ENCODE measurements at places on chromosomes 2 and 18.

- no peak for DNase-seq
These were observed 19.7 kb upstream of the DYNC2LI1 start for GRCh38 chr2:43754180-43754579.

- DNase-seq, result no peak
These were observed 1.1 kb upstream of the HOXD8 start for GRCh38 chr2:176128172-176128981.

GRCh38 chr18:78510636-78511035, 469.0 kb upstream of the SALL3 start:
- DNase-seq, result no peak

GRCh38 chr2:209685963-209686362, 85.7 kb upstream of the UNC80 start:
- DNase-seq, result no peak

DNA sequence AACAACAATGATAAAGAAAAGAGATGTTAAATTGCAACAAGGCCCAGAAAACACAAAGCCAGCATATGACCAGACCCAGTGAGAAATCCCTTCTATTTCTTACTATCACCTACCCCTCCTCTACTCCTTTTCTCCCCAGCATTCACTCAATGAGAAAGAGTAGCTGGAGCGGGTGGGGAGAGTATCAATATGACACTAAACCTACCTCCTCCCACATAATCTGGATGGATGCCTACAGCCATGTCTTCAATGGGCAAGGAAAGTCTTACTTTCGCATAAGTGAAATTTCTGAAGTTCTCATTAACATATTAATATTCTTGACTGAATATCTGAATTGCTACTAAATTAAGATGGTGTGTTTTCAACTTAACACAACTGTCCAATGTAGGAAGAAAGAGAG, 78.2 kb downstream of the AFF3 start:
- DNase-seq, result no peak

DNA sequence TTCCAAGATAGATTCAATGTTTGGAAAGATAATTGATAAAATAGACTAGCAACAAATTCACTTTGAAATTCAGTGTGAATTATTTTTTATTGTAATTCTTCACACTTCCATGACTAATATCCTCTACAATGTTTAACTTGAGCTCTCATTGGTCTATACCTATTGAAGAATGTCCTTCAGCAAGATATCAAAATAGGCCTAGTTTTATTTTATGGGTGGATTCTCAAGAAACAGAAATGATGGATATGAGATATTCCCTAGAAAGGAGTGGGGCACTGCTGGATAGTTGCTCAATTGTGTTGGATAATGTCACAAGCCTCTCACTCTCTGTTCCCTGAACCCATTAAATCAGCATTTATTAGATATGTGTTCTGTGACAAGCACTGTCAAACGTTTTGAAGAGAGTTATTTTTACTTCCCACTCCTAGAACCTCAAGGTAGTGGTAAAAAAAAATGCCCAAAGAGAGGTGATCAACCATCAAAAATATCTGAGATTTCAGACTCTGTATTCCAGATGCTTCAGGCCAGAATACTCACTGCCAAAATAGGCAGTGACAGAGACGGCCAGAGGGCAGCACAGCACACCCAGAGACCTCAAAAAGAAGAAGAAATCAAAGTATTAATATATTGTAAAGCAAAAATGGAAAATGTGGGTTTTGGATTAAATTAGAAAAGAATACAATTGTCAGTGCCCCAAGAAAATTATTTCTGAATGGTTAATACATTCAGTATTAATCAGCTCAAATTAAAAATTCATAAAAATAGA, 87.5 kb downstream of the TRIB2 start:
- DNase-seq, result no peak

- no peak for DNase-seq
These were observed 183.8 kb downstream of the MYT1L start for GRCh38 chr2:2146969-2147900.

DNA sequence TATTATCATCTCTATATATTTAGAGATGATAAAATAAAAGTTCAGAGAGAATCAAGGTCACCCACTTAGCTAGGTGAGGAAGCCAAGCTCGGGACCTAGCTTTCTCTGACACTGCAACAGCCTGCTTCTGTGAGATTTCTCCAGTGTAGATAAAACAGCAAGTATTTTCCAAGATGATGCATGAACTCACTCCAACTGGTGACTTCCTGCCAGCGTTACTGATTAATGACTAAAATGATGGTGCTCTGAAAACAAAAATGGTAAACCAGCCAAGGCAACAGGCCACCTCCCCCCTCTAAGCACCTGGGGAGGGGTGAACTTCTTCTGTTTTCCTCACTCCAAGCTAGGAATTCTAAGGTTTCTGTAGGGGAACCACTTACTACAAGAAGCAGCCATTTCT, 510.2 kb upstream of the ID2 start:
- DNase-seq, result no peak

DNA sequence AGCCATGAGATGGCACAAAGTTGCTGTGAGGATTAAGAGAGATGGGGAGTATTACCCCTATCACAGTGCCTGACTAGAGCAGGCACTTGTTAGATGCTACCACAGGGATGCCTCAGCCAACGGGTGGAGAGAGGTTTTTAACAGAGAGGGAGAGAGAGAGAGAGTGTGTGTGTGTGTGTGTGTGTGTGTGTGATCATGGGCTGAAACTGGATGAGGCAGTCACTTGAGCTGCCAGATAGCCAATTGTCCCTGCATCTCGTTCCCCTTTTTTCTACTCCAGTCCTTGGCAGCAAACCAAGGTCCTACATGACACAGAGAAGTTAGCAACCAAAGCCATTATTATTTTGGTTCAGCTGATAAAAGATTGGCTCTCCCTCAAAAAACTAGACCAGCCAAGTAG, 3.0 kb downstream of the CD8A start:
- DNase-seq, result no peak

DNA sequence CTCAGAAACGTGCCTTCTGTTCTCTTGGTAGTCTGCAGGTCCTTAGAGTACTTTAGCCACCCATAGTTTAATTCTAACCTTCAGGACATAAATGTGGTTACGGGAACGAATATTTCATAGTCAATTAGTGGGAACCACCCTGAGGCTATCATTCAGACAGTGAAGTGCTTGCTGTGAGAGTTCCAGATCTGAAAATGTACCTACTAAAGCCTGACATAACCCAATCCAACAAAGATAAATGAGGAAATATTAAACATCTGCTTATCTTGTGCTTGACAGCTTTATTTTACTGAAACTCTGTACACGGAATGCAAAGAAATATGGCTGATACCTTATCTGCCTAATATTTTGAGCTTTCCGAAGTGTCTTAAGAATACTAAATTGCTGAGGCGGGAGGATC, 43.0 kb downstream of the RAB27B start:
- DNase-seq, result no peak

- DNase-seq, result no peak
These were observed 190.8 kb downstream of the RTP5 start for GRCh38 chr2:242060212-242060835.

- DNase-seq, result no peak
These were observed 292.3 kb upstream of the CHAC2 start for GRCh38 chr2:53475321-53475720.

- DNase-seq, result peak; percentile 24
These were observed 54.4 kb downstream of the EPHA4 start for GRCh38 chr2:221517696-221518151.

- no peak for DNase-seq
These were observed 64.6 kb downstream of the NCKAP1 start for GRCh38 chr2:182973441-182974352.

- DNase-seq, result no peak
These were observed 764.3 kb downstream of the METTL4 start for GRCh38 chr18:1806884-1807615.

DNA sequence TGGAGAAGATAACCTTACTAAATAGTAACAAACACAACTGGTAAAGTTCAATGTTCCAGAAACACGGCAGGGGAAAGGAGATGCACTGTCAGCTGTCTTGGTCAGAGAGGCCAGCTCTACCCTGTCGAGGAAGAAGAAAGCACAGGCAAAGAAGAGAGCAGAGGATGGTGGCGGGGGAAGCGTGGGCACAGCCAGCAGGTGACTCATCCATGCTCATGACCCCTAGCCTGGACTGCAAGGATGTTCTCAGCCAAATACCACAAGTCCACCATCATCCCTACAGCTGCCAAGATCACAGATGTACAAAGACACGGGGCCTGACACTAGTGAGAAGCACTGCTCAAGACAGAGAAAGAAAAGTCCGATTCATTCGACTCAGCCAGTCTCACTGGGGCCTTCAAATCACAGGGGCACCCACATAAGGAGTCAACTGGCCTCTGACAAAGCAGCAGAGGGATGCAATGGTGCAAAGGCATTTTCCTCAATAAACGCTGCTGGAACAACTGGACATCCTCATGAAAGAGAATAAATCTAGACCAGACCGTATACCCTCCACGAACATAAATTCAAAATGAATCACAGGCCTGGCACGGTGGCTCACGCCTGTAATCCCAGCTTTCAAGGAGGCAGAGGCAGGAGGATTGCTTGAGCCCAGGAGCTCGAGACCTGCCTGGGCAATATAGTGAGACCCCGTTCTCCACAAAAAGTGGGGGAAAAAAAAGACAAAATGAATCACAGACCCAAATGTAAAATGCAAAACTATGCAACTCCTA, 5.6 kb downstream of the DTYMK start:
- no peak for DNase-seq

GRCh38 chr2:53210538-53210937, 557.1 kb upstream of the CHAC2 start:
- DNase-seq, result no peak

DNA sequence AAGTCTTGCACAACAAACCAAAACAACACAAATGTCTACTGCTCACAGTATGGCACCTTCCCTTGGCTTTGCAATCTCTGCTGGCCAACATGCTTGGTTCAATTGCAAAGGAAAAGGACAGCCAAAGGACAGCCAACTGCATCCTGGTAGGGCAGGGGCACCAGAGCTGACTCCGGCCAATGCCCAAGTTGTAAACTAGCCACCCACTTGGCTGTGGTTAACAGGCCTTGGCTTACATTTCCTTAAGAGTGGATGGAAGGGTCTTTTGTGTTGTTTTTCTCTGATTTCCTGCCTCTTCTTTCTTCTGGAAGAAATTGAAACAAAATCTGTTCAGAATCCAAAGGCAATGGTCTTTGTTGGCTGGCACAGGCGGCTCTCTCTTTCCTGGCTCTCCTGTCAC, 119.1 kb upstream of the TRIB2 start:
- no peak for DNase-seq

- DNase-seq, result no peak
These were observed 14.4 kb upstream of the HES6 start for GRCh38 chr2:238254095-238254723.

GRCh38 chr2:174798801-174799200, 34.5 kb upstream of the CHRNA1 start:
- DNase-seq, result no peak

DNA sequence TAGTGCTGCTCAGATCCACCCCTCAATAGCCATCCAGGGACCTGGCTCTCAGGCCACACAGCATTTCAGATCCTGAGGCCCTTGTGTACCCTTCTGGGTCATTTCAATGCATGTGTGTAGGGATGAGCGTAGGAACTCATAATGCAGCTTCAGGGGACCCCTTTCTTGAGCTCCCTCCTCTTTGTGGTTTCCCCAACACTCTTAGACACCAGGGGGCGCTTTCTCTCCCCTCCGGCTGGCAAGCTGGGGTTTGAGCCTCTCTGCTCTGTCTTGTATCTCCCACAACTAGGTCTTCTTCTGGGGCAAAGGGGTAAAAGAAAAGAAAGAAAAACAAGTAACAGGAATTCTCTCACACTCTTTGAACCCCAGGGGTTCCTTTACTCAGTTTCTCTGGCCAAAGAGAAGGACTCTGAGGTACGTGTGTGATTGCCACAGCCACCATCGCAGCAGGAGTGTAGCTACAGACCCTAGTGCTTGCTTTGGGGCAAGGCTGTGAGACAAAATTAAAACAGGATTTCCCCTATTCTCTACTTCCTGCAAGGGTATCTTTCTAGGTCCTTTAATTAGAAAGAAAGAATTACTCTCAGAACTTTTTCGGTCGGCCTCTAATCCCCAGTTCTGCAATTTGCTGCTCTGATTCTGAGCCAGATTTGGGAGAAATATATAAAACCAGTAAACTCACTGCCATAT, 38.0 kb downstream of the CABYR start:
- no peak for DNase-seq

GRCh38 chr2:156399950-156400705, 36.1 kb upstream of the GPD2 start:
- DNase-seq, result no peak

DNA sequence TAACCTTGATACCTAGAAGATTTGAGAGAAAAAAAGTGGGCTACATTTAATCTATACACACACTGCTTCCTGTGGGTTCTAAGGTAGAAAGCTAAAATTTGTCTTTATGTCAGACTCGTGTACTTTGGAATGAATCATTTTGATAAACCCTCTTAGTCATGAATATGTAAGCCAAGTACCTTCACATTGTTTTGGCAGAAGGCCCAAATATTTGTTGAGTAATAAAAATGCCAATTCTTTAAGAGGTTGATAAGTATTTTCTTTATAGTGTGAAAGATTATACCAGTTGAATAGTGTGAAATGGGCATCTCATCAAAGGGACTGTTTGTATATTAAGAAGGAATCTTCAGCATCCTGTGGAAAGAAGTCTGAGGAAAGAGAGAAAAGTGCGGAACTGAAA, 1464.7 kb upstream of the ZEB2 start:
- no peak for DNase-seq

- DNase-seq, result no peak
These were observed 123.6 kb upstream of the SMIM21 start for GRCh38 chr18:75551071-75551470.

GRCh38 chr2:25190536-25190935, 22.2 kb upstream of the POMC start:
- DNase-seq, result no peak

DNA sequence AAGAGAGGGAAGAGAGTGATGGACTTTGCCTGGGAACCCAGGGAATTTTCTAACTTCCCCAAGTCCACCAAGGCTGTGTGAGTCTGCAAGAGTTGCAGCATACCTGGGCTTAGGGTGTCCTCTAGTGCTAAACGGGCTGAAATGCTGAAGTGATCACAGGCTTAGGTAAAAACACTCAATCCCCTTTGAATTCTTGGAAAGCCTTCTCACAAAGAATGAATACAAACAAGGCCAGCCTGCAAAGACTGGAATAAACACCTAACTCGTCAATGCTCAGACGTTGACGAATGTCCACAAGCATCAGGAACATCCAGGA, 30.0 kb upstream of the BMP10 start:
- DNase-seq, result no peak

DNA sequence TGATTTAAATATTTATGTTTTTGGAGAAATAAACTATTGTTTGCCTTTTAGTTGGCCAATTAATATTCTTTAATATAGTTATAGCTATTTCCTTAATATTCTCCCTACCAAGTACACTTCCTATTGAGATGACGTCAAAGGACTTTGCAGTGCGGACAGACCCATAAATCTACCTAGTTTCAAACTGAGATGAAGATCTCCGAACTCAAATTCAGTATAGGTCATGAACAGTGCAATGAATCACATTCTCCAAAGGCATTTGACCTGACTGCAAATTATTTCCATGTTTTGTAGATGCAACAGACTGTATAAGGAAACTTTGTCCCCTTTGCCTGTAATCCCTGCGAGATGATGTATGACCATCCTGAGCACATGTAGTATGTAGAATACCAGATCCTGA, 342.6 kb upstream of the FIGN start:
- no peak for DNase-seq
